Bladder microvascular endothelial cell (primary cell): ENCODE measurements at places on chromosomes 5 and 9. TPM values are rescaled to one million over a fixed set of nuclear protein-coding genes. Genes with fewer than 3 reads are reported as not detected.

The IL7R gene
- 0.97 and 1.9 TPM in 2 replicates for total RNA-seq

The ANKRD18B gene
- total RNA-seq = 0.49 and 0.63 TPM in 2 replicates

The PCDHA7 gene
- total RNA-seq = under 0.01 and 0.06 TPM in 2 replicates

The SHC3 gene
- under 0.01 and 0.19 TPM in 2 replicates for total RNA-seq

The MRNIP gene
- 3.9 and 13.8 TPM in 2 replicates for total RNA-seq

The PCDHGC3 gene
- total RNA-seq = 6.5 and 22.3 TPM in 2 replicates

The CDKN2B gene
- 3.1 and 4.1 TPM in 2 replicates for total RNA-seq

The CDH18 gene
- total RNA-seq = not detected in 2 replicates

The PRUNE2 gene
- total RNA-seq = 4.9 and 25.7 TPM in 2 replicates

The SMIM33 gene
- not detected in 2 replicates for total RNA-seq

The ENTREP1 gene
- 1.8 and 19.8 TPM in 2 replicates for total RNA-seq

The ANKRD20A1 gene
- total RNA-seq = 0.97 and 14.1 TPM in 2 replicates

The PCDHGA1 gene
- 0.32 and 1.1 TPM in 2 replicates for total RNA-seq

The TNFSF8 gene
- not detected in 2 replicates for total RNA-seq

The LCNL1 gene
- total RNA-seq = 0.06 TPM in 1 of 2 replicates, not detected in the other

The GIN1 gene
- total RNA-seq = 3.6 and 7.0 TPM in 2 replicates
